Epithelial cell of umbilical artery (primary cell): ENCODE measurements at places on chromosomes 6 and 20. TPM values are rescaled to one million over a fixed set of nuclear protein-coding genes. Genes with fewer than 3 reads are reported as not detected.

The ULBP2 gene
- 6.8 and 9.6 TPM in 2 replicates for total RNA-seq

The CFAP206 gene
- total RNA-seq, result 0.30 and 0.65 TPM in 2 replicates

The PGC gene
- total RNA-seq, result not detected in 2 replicates

The ULBP1 gene
- under 0.01 and 0.46 TPM in 2 replicates for total RNA-seq

The TMEM217 gene
- total RNA-seq, result 3.6 and 4.3 TPM in 2 replicates

The PACRG gene
- total RNA-seq, result not detected in 2 replicates

The TXLNB gene
- under 0.01 and 0.15 TPM in 2 replicates for total RNA-seq

The GPSM3 gene
- 3.8 and 5.2 TPM in 2 replicates for total RNA-seq

The AP5S1 gene
- total RNA-seq, result 10.7 and 16.4 TPM in 2 replicates

The TRIM40 gene
- not detected in 2 replicates for total RNA-seq

The MAP1LC3A gene
- total RNA-seq, result 15.8 and 18.5 TPM in 2 replicates
